ENCODE measurements at places on chromosomes 7 and 10.

DNA sequence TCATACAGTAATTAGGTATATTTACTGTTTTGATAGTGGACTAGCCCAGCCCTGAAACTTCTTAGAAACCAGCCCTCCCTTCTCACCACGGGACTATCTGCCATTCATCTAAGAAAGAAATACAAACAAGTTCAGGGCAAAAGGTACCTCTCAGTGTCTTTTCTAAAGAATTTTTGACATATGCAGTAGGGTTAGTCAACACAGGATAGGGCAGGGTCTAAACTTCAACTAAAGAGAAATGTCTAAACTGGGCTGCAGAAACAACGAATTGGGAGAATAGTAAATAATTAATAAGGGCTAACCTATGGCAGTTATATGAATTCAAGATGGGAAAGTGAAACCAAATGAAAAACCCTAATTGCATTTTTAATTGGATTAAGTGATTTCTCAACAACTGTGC is 496.6 kb downstream of the INHBA start:
- DNase-seq, result no peak

DNA sequence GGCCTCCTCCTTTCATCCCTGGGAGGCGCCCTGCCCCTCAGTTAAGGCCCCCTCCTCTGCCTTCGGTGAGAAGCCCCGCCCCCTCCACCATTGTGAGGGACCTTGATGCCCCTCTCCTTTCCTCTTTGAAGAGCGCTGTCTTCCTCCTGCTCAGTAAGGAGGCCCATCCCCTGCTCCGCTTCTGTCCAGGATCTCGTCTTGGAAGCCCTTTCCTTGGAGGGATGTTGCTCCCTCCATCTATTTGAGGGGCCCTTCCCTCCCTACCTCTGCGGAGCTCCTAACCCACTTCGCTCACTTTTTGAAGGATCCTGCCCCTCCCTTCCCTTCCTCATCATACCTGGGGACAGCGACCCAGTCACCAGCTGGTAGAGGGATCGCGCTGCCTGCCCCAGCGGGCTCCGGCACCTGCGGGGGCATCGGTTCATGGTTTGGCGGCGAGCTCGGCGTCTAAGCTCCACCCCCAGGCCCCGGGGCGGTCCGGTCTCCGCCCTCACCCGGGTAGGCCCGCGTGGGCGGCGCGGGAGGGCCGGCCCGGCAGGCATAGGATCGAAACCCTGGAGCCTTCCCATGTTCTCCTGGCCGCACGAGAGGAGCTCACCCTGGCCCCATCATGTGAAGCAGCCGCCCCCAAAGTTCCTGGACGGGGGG is 4.1 kb downstream of the KCNIP2 start:
- peak; percentile 70 for DNase-seq

DNA sequence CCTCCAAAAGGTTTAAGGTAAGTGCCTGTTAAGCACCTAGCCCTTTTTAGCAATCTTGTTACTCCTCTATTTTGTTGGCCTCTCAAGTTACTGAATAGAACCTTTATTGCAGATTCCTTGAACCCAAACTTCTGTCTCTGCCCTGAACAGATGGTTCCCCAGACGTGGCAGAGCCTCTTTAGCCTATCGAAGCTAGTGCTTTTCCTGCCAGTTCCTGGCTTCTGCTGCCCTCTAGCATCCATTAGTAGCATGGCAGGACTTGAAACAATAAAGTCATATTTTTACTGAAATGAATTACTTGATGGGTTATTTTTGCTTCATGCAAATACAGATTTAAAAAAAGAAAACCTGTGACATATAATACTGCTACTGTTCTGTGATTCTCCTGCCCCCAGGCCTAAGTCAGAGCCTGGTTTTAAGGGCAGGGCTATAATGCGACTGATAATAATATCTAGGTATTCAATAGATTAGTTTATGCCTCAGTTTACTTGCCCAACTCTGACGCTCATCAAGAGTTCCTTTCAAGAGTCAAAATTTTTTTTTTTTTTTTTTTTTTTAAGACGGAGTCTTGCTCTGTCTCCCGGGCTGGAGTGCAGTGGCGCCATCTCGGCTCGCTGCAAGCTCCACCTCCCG is 84.3 kb upstream of the PHF14 start:
- peak; percentile 29 for DNase-seq

DNA sequence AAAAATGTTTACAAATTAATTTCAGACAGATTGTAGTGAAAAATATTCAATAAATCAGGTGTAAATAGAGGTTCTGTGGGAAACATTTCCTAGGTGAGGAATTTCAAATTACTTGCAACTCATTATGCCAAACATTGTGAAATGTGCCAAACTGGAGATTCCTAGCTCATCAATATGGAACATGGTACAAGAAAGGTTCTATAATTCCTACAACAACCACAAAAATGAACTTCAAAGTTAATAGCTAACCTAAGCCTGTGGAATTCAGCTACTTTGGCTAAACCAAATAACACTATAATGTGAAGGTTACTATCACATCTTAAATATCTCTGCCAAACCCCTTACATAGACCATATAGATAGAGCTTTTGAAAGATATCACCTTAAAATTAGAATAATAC is 223.3 kb upstream of the HGF start:
- no peak for DNase-seq

DNA sequence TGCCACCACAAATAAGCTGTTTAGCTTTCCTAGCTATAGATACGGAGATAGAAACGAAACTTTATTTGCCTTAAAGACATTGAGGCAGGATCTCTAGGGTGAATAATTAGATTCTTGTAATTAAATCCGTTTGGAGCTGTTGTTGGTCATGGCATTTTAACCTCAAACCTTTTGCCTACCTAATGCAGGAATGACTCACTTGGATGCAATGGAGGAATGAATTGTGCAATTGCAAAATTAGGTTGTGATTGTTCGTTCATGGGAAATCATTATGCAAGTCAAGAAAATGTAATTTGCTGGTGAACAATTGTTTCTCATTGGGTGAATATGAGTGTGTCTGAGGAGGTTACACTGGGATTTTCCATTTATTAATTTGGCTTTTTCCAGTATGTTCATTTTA is 703.5 kb downstream of the GATA3 start:
- no peak for DNase-seq

DNA sequence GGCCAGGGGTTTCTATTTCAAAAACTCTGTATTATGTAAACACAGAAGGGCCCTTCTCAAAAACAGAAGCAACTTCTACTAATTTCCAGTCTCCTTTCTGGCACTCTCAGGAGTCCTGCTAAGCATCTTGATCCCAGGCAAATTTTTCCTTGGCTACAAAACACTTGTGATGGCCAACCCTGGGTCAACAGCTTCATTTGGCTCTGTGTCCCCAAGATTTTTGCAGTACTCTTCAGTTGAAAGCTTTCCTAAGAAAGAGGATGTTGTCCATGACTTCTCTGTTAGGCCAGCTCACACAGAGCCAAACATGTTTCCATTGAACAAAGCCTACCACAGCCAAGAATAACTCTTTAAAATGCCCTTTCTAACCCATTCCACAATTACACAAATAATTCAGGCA is 99.0 kb upstream of the EGR2 start:
- DNase-seq, result no peak

DNA sequence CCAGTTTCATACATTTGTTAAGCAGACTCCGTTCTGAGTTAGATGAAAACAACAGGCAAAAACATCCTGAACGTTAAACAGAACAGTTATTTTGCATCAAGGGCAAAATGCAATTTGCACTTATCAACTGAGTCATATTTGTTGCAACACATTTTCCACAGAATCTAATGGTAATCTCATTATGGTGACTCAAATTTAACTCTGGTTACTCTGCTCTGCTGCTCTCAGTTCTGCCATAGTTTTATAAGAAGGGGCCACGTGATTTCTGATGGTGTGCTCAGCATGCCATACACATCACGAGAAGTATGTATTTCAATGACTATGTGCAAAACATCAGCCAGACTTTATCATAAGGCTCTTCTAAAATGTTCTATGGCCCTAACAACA is 148.8 kb downstream of the CHCHD3 start:
- DNase-seq, result no peak

DNA sequence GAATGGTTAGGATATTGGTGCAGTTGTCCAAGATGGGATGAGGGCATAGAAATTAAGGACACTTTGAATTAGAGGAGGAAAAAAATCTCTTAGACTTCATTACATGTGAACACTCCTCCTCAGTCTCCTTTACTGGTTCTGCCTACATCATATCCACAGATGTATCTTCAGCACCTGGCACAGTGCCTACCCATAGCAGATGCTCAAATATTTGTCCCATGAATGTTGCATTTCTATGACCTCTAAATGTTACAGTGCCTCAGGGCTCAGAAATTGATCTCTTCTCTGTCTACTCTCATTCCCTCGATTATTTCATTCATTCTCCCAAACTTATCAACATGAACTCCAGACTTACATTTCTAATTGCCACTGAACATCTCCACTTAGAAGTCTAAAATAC is 17.1 kb downstream of the CNNM1 start:
- no peak for DNase-seq

- no peak for DNase-seq
Measured at GRCh38 chr10:28135258-28135657, 136.4 kb upstream of the ODAD2 start.

DNA sequence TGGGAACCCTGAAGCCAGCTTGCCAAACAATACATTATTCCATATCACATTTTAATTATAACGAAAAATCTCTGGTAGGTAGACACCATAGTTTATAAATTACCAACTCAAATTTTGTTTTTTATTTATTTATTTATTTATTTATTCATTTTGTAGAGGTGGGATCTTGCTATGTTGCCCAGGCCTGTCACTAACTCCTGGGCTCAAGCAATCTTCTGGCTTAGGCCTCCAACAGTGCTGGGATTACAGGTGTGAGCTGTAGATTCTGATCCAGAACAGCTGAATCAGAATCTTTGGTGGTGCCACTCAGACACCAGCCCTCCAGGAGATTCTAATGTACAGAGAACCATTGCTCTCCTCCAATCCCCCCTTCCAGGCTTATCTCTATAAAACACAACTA is 1.7 kb downstream of the PON2 start:
- DNase-seq, result no peak

GRCh38 chr10:123470336-123470921 is 195.7 kb upstream of the GPR26 start:
- DNase-seq, result no peak

- no peak for DNase-seq
Measured at GRCh38 chr10:2890093-2890492, 177.3 kb upstream of the PFKP start.

DNA sequence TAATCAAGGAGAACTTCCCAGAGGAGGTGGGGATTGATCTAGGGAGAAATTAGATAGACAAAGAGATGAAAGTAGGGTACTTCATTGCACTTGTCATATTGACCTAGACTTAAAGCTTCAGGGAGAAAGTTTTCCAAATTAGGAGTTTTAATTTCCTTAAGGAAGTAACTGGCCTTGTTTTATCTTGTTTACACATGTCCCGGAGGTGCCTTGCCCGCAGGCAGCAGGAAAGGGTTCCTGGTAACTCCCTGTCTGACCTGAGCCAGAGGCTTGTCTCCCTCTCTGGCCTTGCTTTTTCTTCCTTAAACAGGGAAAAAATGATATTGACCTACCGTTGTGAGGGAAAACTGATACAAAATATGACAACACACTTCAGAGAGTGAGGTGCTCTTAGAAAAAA is 181.6 kb downstream of the EVX1 start:
- no peak for DNase-seq
